ENCODE measurements at places on chromosomes 2 and 18. TPM values are rescaled to one million over a fixed set of nuclear protein-coding genes. Genes with fewer than 3 reads are reported as not detected.

GRCh38 chr2:66528974-66529724 lies 94.2 kb downstream of the MEIS1 start:
- DNase-seq, result no peak

BOLL gene
- total RNA-seq, result 0.11 TPM

DNA sequence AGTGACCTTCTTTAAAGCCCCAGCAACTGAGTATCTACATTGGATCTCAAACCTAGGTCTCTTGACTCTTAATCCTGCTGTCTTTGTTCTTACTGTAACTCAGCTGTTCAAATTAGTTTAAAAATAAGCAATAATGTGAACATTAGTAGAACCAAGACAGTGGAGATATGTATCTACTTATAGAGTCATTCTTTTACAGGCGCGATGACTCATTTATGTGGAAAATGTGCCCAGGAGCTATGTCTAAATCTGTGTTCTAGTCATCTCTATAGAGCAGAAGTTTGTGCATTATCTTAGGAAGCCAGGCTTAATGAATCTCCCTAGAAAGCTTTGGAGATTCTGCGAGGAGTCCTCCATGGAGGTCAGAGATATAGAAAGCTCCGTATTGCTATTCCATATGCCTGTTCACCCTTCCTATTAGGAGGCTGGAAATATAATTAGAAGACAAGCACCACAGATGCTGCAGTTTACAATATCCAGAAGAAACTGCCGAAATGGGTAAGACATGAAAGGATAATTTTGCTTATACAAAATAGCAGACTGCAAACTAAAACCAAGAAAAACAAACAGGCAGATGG lies 211.6 kb downstream of the TRIB2 start:
- DNase-seq, result no peak

GRCh38 chr2:128346291-128347170 lies 27.9 kb upstream of the HS6ST1 start:
- DNase-seq, result no peak

- DNase-seq, result peak; percentile 74
These were observed 60.1 kb downstream of the EMILIN2 start for GRCh38 chr18:2906704-2907549.

GRCh38 chr2:225008179-225008856 lies 34.0 kb downstream of the DOCK10 start:
- DNase-seq, result no peak

GALNT13 gene
- not detected for total RNA-seq

DNA sequence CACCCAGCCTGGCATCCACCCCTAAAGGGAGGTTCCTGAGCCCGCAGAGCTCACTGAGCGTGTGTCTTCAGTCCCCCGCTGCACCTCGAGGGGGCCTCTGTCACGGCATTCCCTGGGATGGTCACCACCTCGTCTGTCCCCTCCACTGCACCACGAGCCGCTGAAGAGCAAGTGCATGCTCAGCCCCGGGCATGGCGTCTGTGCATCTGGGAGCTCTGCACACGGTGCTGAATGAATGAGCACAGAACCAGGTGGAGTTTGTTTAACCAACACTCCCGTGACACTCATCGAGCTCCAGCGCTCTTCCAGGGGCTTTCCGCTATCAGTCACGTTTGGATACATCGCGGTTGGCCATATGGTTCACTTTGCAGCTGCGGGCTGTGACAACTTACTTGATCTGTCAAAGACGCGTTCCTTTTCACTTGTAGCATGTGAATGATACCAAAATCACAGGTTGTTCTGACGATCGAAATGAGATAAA lies 9.2 kb downstream of the ALLC start:
- no peak for DNase-seq

- DNase-seq, result no peak
These were observed 48.4 kb upstream of the SPATS2L start for GRCh38 chr2:200258081-200258480.

DNA sequence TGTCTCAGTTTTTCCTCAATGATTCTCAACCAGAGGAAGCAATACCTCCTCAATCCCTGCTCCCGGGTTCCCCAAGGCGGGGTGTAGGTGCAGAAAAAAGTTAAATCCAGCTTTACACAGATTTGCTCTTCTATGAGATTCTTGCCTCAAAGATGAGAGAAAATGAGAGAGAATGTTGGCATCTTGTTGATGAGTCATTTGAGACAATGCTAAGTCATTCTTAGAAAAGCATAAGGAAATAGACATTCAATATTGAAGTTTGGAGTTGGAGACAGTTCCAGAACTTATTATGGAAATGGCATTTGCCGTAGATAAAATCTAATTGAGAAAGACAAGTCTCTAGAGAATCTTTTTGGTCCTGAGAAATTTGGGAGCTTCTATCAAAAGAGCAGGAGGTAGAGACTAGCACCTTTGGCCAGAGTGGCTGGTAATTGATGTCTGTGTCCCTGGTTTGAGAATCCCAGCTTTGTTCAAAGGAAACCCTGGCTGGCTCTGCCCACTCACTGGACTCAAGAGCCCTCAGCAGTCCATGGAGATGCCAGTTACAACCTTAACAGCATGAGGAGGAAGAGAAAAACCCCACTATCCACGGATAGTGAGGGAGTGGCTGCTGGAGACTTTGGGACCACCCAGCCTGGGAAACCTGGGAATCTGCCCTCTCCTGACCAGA lies 181.2 kb downstream of the FAM124B start:
- no peak for DNase-seq

DNA sequence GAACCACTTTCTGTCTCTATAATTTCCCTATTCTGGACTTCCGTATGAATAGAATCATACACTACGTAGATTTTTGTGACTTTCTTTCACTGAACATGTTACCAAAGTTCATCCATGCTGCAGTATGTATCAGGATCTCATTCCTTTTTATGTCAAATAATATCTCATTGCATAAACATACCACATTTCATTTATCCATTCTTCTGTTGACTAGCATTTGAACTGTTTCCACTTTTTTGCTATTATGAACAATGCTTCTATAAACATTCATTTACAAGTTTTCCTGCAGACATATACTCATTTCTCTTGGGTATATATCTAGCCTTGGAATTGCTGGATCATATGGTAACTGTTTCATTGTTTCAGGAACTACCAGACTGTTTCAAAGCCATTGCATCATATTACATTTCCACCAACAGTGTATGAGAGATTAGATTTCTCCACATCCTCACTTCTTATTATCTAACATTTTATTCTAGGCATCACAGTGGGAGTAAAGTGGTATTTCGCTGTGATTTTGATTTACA lies 186.2 kb downstream of the DYM start:
- DNase-seq, result no peak

- DNase-seq, result peak; percentile 24
These were observed 38.3 kb downstream of the PAPOLG start for GRCh38 chr2:60794271-60794863.

- no peak for DNase-seq
These were observed 225.4 kb downstream of the FAM210A start for GRCh38 chr18:13500869-13501542.

GRCh38 chr18:62258616-62259015 lies 66.5 kb upstream of the TNFRSF11A start:
- DNase-seq, result no peak

MTLN gene
- total RNA-seq, result 41.3 TPM

DNA sequence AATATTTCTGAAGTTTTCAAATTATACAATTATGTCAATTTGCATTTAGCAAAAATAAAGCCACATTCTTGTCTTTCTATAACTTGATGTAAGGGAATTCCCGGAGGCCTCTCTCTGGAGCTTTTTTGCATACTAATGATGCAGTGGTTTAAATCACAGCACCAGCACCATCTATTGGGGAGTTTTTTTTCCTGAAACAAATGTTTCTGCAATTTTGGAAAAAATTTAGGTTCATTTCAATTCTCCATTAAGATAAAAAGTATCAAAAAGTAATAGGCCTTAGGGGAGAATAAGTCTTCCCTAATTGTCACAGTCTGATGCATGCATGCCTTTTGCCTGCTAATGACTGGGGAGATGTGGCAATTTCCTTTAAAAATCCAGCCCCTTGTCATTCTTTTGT lies 13.5 kb downstream of the CBLN2 start:
- DNase-seq, result no peak

ZNF407 gene
- 5.1 TPM for total RNA-seq

DNA sequence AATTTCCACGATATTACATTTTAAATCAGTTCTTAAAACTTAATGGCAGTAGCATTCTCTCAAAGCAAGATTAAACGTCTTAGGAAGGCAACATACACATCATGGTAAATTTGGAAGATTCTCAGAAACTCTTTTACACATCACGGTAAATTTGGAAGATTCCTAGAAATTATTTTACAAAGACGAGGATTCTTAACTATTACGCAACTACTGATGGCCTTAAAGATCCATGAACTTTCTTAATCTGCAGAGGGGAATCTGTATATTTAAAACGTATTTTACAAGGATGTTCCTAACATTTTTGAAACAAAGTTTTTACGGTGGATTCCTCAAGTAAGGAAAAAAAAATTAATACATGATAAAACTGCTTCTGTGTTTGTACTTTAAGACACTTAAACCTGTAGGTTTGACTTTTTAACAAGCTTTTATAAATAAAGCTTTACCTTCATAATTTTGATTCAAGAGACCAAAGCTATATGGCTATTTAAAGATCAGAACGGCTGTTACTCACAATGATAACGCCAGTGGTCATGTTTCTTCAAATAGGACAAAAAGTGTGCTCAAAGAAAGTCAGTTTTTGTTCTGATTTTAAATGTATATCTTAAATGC lies 1.7 kb downstream of the ATF2 start:
- DNase-seq, result no peak

EGR4 gene
- not detected for total RNA-seq

SMYD1 gene
- not detected for total RNA-seq

DNA sequence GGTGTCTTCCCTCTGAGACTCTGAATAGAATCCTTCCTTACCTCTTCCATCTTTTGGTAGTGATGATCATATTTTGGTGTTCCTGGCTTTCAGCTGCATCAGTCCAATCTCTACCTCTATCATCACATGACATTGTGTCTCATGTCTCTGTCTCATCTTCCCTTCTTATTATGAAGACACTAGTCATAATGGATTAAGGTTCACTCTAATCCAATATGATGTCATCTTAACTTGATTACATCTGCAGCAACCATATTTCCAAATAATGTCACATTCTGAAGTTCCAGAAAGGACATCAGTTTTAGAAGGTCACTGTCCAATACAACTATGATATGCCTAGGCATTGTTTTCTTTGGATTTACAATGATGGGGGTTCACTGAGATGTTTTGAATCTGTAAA lies 31.5 kb downstream of the CMPK2 start:
- DNase-seq, result no peak

GRCh38 chr2:46294176-46294836 lies 2.9 kb upstream of the EPAS1 start:
- DNase-seq, result peak; percentile 61

CPLX4 gene
- not detected for total RNA-seq

GRCh38 chr2:201156036-201156435 lies 26.9 kb upstream of the CASP10 start:
- no peak for DNase-seq

GRCh38 chr18:76351961-76352581 lies 143.0 kb downstream of the ZNF516 start:
- no peak for DNase-seq

- DNase-seq, result no peak
These were observed 294.6 kb upstream of the PARD3B start for GRCh38 chr2:204250692-204251091.

DNA sequence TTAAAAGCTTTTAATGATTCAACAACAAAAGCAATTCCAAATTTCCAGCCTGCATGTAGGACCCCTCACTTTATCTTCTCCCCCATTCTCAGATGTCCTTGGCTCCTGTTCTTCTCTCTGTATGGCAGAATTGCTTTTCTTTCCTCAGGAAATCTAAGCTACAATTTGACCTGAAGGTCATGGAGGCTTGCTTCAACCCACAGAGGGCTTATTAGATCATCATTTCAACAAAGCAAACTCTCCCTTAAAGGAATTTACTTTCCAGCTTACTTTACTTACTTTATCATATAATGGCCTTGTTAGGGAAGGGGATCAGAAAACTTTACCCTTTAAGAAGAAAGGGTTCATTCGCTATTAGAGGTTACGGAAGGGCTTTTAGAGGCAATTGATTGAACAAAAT lies 211.5 kb downstream of the RAD51AP2 start:
- no peak for DNase-seq

All from K562 (cell line).